Kidney epithelial cell (primary cell): ENCODE measurements at places on chromosomes 2 and 18. TPM values are rescaled to one million over a fixed set of nuclear protein-coding genes. Genes with fewer than 3 reads are reported as not detected.

GRCh38 chr2:74835831-74836674 lies 2.1 kb downstream of the HK2 start:
- DNase-seq = no peak

DNA sequence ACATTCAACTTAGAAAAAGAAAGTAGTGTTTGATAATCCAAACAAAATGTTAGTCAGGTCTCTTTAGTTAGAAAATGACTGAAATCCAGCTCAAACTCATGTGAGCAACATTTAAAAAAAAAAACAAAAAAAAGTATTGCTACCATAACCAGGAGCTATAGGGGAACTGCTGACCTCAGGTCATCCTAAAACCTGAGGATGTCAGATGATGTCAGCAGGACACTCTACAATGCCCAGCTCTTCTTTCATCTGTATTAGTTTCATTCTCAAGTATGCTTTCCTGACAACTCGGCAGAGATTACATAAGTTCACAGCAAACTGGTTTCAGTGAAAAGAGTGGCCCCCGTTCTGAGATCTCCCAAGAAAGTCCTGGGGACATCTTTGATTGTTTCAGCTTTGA lies 4.2 kb upstream of the ESCO1 start:
- DNase-seq = no peak

GRCh38 chr2:207163053-207163755 lies 2.5 kb downstream of the KLF7 start:
- peak; percentile 94 for DNase-seq

DNA sequence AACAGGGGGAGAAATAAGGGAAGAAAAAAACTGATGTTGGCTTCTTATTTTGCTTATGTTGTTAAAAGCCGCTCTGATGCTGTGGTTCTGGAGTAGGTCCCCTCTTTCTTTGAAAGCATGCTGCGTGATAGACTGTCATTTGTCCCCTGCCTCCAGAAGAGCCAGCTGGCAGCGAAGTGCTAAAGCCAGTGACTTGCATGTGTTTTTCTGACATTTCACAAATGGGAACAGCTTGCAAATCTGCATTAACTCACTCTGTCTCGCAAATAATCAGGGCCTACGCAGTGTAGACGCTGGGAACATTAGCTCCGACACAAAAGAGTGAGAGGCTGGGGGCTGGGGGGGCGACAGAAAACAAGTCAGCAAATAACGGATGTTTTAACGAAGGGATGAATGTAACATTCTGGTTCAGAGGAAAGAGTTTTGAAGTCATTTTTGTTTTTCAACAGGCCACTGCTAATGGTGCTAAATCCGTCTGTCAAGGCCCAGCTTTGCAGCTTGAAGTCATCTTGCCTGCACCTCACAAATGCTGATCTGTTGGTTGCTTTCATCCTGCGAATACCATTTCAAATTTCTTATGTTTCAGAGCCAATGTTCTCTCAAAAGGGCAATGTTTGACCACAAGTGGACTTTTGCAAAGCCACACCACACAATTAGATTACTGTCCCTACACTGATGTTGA lies 68.8 kb upstream of the PIK3C3 start:
- no peak for DNase-seq

- DNase-seq = no peak
These were observed 259.2 kb downstream of the IKZF2 start for GRCh38 chr2:212892193-212892592.

Gene TFCP2L1
- 4.5 and 5.9 TPM in 2 replicates for total RNA-seq
